ENCODE measurements at places on chromosomes 7 and 10.

- DNase-seq, result no peak
Observed at GRCh38 chr7:937856-938484, 16.5 kb downstream of the ADAP1 start.

DNA sequence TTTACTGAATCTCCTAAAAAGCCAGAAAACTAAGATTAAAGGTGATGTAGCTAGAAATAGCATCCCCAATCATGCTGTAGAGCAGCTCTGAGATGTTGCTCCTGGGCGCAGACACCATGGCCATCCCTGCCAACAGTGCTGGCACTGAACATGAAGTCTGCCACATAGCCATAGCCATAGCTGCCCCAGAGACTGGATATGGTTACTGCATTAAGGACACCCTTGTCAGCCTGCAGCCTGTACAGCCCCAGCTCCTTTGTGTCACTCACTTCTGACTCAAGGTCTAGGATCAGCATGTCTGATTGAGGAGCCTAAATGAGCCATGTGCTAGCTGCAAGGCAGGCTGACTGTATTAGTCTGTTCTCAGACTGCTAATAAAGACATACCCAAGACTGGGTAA lies 284.6 kb downstream of the RPS24 start:
- no peak for DNase-seq

- DNase-seq, result no peak
Observed at GRCh38 chr7:116213361-116214130, 3.2 kb downstream of the TES start.

DNA sequence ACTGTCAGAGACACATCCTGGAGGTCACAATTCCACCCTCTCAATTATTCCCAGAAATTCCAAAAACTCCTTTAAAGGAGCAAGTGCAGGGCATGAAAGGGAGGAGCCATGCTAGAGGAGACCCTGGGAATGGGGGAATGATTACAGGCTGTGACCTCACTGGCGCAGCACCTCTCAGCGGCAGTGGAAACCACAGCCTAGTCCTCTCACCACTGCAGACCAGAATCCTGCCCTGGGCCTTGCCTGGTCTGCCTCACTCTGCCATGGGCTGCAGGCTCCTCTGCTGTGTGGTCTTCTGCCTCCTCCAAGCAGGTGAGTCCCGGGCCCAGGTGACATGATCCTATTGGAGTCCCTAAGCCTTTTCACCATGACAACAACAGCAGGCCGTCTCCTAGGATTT lies 50.5 kb upstream of the PRSS58 start:
- no peak for DNase-seq

DNA sequence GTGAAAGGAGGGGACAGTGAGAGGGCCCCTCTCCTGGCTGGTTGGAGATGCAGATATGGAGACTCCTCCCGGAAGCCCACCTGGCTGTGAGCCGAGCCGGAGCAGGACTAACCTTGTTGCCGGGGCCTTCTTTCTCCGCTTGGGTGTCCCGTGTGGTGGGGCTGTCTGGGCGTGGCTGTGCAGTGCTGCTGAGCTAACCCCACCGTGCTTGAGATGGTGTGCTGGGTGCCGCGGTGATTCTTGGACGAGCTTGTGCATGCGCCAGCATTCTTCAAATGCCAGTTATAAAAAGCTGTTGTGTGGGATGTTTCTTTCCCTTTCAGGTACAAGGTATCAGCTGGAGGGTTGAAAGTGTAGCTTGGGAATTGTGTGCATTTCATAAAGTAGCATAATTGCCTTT lies 48.8 kb downstream of the DAGLB start:
- no peak for DNase-seq

DNA sequence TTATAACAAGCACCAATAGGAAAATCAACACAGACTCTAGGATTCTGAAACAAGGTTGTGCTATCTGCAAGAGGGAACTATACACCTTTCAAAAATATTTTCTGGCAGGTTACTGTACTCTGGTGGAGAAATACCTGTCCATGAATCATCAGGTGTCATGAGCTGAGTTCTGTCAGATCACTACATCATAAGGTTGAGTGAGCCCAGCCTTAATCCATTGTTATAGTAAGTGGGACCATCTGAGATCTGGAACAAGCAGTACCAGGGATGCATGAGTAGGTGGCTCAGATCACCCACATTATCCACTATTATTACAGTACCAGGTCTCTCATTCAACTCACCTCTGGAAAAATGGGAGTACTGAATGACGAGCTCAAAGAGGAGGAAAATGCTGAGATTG lies 212.4 kb downstream of the DGKI start:
- no peak for DNase-seq

DNA sequence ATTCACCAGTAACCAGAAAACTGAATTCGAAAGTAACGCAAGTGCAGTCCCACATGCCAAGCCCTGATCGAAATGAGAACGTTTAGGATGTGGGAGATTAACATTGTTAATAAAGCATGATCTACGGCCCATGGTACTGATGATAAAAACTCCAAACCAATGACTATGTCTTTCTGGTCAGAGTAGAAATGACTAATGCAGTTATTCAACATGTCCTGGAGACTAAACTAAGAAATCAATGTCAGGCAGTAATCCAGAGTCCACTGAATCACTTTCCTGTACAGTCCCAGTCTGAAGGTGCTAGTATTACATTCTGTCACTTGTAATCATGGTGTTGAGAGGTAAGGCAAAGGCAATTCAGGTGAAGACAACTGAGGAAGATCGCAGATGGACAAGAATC lies 14.4 kb downstream of the NPSR1 start:
- DNase-seq, result no peak

GRCh38 chr10:112634096-112634830 lies 187.2 kb downstream of the VTI1A start:
- DNase-seq, result no peak

- DNase-seq, result no peak
Observed at GRCh38 chr7:65304175-65304574, 69.5 kb upstream of the ZNF92 start.

DNA sequence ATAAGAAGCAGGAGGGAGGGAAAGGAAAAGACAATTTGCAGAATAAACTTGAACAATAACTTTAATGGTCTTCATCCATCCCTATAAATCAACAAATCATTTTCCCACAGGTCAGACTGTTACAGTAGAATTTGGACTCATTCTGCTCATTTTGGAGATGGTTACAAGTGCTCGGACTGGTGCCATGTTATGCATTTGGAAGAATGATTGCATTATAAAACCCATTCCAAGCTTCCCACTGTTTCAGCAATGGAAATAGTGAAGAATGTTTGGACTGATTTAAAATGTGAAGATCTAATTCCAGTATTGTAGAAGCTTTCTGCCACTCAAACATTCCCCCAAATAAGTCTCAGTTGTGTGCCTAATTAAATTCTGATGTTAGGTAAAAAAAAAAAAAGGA lies 99.7 kb upstream of the ZEB1 start:
- no peak for DNase-seq

GRCh38 chr7:111199643-111200042 lies 108.7 kb downstream of the LRRN3 start:
- DNase-seq, result no peak

DNA sequence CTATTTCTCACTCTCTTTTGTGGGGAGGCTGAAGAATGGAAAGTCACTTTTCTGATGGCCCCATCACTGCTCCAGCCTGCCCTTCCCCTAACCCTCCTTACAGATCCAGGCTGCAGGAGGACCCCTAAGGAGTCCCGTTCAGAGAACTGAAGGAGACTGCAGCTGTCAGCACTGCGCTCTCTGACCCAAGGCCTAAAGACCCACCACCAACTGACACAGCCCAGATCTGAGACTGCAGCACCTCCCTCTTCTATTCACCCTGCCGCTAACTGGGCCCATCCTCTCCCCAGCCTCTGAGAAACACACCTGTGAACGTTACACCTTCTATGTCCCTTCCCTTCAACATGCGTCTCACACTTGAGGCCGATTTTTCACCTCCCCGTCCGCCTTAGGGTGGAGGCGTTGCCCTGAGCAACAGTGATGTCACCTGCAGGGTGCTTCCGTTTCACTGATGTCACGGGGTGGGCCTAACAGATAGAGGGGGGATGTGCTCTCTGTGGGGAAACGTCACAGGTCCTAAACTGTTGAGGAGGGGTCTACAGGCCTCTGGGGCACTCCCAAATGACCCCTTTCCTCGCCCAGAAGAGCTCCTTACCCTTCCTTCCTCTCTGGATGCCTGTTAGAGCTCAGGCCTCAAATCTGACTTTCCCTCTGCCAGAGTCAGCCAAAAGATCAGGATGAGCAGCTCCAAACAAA lies 5.1 kb downstream of the ITPRIP start:
- DNase-seq, result no peak

DNA sequence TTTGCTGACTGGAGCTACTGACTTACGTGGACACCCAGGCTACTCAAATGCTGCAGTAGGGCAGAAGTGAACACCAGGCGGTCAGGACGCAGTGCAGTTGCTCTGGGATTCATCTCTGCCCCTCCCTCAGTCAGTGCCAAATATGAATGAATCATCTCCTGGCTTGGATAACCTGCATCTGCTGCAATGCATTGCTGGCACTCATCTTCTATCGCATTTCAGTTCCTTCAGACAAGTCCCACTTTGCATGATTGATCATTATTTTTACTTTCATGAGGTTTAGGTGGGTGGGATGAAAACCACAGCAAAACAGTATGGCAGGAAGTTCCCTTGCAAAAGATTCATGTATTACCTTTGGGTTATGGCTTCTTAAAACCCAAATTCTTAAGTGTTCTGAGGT lies 224.6 kb upstream of the NRP1 start:
- DNase-seq, result no peak

DNA sequence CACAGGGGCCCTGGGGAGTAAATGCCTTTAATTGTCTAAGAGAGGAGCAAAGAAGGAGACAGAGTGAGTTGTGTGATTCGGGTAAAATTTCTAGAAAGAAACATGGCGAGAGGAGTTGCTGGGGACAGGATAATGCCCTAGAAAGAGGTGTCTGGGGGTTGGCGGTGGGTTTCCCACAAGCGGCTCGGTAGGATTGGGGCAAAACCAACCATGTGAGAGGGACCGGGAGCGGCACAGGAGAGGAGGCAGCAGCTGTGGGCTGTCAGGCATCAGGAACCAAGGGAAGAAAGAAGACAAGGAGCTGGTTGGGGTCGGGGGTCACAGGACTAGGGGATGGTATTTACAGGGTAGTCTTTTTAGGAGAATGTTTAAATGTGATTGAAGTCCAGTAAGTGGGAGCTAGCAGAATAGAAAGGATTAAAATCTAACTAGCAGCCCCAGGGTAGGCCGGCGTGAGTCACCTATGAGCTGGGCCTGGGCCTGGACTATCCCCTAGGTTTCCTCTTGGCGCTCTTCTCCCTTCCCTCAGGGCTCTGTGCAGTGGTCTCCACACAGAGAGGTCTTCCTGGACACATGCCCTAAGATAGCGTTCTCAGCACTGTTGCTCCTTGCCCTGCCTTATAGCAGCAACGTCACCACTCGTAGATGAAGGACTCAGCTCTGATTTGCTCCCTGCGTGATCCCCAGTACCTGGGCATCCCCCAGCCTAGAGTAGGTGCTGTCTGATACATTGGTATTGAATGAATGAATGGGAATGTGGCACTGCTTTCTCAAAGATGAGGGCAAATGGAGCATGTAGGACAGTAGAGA lies 32.6 kb downstream of the IKZF1 start:
- DNase-seq, result no peak

GRCh38 chr10:3954615-3955014 lies 169.6 kb upstream of the KLF6 start:
- no peak for DNase-seq

GRCh38 chr10:17981766-17982380 lies 30.2 kb downstream of the SLC39A12 start:
- no peak for DNase-seq

DNA sequence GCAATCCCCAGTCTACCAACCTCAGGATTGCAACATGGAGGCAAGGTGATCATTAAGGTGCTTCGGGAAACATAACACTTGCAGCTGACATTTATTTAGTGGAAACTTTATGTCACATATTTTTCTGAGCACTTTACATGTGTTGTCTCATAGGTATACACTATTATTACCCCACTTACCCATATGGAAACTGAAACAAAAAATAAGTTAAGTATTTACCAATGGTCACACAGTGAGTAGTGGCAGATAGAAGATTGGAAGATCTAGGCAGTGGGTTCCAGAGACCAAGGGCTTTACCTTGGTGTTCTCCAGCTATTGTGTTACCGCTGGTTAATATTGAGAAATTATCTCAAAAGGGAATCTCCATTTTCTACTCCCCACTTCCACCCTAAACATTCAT lies 1279.1 kb upstream of the SORCS1 start:
- no peak for DNase-seq

GRCh38 chr7:133401225-133401624 lies 148.3 kb downstream of the EXOC4 start:
- DNase-seq, result no peak

DNA sequence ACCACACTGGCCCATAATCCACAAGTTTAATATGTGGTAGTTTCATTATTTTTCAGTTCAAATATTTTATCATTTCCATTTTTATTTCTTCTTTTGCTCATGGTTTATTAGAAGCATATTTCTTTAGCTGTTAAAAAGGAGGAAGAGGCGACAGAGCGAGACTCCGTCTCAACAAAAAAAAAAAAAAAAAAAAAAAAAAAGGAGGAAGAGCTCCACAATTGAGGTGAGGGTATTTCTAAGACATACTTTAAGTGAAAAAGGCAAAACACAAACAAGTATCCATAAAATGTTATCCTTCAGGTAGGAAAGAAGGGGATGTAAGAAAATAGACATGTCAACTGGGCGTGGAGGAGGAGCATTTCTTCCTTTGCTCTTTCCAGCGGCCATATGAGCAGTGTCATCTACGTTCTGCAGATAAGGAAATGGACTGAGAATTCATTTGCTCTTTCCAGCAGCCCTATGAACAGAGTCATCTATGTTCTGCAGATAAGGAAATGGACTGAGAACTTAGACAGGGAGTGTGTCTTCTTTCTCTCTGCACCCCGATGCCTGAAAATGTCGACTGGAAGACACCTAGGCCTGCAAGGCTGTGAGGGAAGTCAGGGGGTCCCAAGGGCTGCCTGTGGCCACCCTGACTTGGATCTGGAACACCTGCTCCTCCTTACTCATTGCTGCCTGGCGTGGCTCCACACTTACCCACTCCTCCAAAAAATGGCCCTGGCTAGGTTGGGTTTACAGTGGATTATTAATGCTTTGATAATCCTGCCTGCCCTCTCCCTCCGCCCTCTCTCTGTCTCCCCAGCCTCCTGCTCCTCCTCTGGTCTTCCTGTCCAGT lies 18.9 kb upstream of the RAMP3 start:
- no peak for DNase-seq
